ENCODE measurements at places on chromosomes 2 and 18. TPM values are rescaled to one million over a fixed set of nuclear protein-coding genes. Genes with fewer than 3 reads are reported as not detected.

The SLC20A1 gene
- total RNA-seq = 18.4 TPM

The ANKRD53 gene
- not detected for total RNA-seq

DNA sequence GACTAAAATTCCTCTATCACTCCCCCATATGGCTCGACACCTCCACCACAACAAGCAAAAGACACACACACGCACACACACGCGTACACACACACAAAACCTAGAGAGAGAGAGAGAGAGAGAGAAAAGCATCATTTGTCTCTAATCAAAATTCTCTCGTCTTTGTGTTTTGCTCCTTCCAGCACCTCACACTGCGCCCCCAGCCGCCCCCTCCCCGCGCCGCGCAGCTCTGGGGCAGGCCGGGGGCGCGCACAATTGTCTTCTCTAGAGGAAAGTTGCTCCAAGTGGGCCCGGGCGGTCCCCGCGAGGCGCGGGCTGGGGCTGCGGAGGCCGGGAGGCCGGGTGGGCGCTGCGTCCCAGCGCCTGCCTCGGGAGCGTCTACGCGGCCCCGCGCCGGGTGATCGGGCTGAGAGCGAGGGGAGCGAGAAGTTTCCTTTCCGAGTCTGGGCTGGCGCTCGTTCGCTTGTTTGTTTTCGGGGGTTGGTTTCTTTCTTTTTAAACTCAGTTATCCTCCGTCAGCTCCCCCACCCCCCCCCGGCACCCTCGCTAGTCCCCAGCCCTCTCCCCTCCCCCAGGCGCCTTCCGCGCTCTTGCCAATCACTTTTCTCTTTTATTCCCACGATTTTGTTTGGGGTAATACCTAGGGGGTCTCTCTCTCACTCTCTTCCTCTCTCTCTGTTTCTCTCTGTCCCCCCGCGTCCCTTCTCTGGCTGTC lies 4.1 kb downstream of the ZEB2 start:
- DNase-seq = peak; percentile 51

The EIF2AK2 gene
- total RNA-seq = 13.3 TPM

DNA sequence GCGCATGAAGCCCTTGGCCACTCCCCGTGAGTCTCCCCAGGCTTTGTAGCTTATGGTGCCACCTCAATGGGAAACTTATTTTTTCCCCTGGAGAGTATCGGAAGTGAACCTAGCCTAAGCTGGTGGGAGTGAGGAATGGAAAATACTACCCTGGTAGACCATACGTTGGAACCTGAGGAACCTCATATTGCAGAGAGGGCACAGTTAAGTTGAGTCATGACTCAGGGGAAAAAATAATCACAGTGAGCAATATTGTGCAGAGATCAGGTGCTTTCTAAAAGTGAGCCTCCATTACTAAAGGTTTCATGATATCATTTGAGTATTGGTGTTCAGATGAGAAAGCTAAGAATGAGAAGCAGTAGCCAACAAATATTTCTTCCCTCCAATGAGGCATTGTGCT lies 360.5 kb upstream of the NT5C1B start:
- no peak for DNase-seq

DNA sequence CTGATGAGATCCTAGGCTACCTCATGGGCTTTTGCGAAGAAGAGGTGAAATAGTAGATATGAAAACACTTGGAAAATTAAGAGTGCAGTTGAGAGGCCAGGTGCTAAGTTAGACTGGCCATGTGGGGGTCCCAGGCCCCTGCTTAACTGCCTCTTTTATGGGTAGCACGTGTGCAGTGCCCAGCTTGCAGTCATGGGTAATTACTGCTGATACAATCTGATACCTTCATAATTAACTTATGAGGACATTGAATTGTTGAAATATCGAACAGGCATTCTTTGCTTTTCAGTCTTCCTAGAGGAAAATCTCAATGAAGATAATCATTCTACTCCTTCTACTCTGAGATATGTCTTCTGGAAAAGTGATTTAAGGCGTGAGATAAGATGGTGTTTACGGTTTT lies 11.6 kb downstream of the TRAF3IP1 start:
- no peak for DNase-seq

The VWC2L gene
- total RNA-seq = not detected

- DNase-seq = no peak
Measured at GRCh38 chr2:30684026-30684425, 123.2 kb downstream of the CAPN13 start.

DNA sequence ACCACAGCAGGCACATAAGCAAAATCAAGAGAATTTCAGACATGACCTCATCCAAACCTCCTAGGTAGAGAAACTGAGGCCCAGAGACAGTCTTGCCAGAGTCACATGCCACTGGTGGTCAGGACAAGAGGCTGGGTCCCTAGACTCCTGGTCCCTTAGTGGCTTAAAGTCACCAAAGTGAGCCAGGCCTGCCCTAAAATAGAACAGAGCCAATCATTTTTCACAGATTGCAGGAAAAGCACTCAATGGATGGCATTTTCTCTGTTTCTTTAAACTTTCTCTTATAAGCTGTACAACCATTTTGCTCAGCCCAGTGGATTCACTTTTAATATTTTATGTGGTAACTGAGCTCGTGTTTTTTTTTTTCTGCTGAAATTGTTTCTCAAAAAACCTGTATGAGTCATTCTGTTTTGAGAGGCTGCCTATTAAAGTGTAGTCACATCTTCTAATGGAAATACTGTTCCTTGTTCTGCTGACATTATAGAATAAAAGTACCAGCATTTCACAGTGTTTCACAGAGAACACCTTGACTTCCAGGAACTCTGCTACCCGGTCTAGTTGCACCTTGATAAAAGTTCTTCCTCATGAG lies 29.6 kb downstream of the STEAP3 start:
- no peak for DNase-seq

DNA sequence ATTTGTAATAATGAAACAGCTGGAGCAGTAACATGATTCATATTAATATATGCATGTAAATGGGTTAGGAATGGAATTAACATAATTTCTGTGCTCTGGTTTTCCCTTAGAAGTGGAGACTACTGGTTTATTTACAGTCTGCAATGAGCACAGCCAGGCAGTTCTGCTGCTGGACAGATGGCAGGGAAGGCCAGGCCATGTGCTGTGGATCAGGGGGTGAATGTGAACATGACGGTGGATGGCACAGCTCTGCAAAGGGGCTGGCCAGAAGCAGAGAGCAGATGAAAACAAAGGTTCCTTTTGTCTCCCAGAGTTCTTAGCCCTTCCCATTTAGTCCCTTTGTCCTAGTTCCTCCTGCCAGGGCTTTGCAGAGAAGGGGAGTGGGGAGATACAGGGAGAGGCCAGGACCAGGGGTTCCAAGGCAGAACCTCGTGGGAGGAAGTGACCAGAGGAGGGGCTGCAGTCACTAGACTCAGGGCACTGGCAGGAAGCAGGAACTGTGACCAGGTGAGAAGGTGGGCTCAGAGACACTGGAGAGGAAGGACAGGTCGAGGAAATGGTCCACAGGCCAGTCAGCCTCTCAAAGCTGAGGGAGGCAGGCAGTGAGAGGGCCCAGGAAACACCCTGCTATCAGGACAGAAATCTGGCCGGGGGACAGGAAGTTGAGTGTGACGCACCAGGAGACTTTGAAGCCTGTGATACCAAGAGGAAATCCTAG lies 112.9 kb upstream of the ATP8B1 start:
- no peak for DNase-seq

DNA sequence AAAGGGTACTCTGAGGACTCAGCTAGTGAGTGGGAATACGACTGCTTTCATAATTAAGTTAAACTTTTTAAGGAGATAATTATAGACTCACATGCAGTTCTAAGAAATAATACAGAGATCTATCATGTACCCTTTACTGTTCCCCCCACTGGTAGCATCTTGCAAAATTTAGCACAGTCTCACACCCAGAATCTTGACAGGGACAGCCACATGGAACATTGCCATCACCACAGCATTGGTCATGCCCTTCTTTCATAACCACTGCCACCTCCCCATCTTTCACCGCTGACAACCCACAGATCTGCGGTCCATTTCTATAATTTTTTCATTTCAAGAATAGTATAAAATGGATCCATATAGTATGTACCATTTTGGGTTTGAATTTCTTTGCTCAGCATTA lies 37.8 kb downstream of the ARHGEF4 start:
- no peak for DNase-seq

DNA sequence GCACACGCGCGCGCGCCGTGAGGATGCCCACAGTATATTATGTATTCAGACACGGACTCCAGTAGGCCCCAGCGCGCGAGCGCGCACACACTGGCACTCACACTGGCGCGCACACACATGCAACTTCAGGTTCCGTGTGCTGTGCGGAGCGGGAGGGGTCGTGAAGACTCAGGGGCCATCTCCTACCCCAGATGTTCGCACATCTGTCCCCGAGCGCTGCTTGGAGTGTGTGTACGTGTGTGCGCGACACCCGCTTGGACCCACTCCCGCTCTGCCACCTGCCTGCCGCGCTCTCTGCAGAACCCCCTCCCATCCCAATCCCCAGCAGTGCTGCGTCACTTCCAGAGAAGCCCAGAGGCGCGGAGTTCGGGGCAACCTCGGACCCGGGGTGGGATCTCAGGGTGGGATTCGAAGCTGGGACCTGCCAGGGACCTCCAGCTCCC lies 2.6 kb downstream of the NRP2 start:
- DNase-seq = peak; percentile 52

- DNase-seq = no peak
Measured at GRCh38 chr2:105454801-105455485, 56.1 kb upstream of the FHL2 start.

DNA sequence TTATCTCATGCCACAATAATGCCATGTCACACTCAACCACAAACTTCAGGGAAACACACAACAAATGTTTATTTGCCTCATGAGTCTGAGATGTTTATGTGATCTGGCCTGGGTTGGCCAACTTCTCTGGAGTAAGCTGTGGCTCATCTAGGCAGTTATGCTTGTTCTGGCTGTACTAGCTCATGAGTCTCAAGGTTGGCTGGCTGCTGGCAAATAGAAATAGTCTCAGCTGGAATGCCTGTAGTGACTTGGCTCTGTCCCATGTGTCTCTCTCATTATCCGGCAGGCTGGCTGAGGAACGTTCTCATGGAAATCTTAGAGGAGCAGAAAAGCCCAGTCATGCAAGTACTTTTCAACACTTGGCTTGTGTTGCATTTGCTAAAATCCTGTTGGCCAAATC lies 234.9 kb upstream of the CDH2 start:
- no peak for DNase-seq

The FSHR gene
- not detected for total RNA-seq

Data from uterus (tissue), 4 donors.